ENCODE measurements at places on chromosomes 1 and 21.

DNA sequence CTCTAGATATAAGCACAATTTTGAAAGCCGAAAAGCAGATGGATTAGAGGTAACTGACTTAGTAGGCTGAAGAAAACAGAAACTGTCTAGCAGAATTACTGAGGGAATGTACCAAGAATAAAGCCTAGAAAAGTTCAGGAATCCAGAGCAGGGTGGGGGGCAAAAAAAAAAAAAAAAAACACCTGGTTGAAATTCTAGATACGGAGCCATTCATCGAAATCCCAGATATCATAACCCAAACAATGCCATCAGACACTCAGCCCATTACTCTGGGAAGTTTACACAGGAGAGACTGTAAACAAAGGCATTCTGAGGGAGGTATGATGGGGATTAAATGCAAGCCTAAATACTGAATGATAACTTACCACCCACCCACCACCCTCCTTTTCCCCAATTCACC lies 45.6 kb downstream of the ENAH start:
- H3K36me3 ChIP-seq = peaks cover 1% of the 10 kb centered on the region
- H3K4me3 ChIP-seq = no peak overlapping the region
- no peaks in the 10 kb centered on the region for H3K27me3 ChIP-seq
- H3K27ac ChIP-seq = no peak overlapping the region
- H3K4me1 ChIP-seq = peaks cover 2% of the 10 kb centered on the region

GRCh38 chr1:11474826-11475225 lies 4.1 kb upstream of the DISP3 start:
- no peaks in the 10 kb centered on the region for H3K4me1 ChIP-seq
- peaks cover 8% of the 10 kb centered on the region for H3K27me3 ChIP-seq
- H3K27ac ChIP-seq = no peak overlapping the region
- no peaks in the 10 kb centered on the region for H3K36me3 ChIP-seq
- H3K4me3 ChIP-seq = no peak overlapping the region

DNA sequence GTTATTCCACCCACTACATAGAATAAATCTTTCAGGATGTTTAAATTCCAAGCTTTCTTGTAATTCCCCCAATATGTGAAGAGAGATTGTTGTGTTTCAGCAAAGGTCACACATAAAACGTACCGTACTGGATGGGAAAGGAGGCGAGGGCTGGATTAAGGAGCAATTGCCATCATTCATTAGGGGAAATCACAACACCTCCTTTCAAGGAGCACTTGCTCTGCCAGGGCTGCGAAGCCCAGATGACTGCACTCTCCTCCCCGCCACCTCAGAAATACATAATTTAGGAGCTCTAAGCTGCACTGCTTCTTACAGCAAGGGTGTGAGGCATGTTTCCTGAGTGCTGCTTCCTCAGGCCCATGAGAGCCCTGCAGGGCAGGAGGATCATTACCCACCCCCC lies 29.6 kb downstream of the MATN1 start:
- no peak for DNase-seq
- peaks cover 11% of the 10 kb centered on the region for H3K4me1 ChIP-seq
- no peaks in the 10 kb centered on the region for H3K36me3 ChIP-seq
- no peak overlapping the region for H3K4me3 ChIP-seq

DNA sequence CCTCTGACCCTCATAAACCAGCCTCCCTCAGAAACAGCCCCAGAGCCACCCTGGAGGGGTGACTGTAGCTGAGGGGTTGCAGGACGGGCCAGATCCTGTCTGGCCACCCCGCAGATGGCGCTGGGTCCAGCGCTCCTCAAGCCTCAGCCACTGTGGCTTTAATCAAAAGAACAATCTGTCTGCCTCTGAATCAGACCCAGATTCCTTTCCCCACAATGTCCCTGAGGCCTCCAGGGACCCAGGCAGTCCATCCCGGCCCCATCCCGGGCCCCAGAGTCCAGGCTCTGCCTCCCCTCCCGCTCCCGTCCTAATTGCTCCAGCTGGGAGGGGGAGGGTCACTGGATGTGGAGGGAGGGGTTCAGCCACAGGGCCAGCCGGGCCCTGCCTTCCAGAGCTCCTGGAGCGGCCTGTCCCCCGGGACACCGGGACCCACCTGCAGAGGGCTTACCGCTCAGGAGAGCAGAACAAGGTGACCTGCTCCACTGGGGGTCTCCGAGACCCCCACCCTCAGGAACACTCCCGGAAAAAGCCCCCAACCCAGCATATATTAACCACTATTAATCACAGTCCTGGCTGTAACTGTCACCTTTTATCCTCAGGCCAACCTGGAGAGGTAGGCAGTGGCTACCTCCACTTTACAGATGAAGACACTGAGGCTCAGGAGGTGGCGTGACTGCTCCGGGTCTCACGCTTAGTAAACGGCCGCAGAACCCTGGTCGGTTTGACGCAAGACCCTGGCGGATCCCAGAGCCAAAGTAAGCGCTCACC lies 836 bp upstream of the FBLIM1 start:
- peak; percentile 70 for DNase-seq
- H3K27me3 ChIP-seq = no peaks in the 10 kb centered on the region
- peaks cover 10% of the 10 kb centered on the region for H3K36me3 ChIP-seq

DNA sequence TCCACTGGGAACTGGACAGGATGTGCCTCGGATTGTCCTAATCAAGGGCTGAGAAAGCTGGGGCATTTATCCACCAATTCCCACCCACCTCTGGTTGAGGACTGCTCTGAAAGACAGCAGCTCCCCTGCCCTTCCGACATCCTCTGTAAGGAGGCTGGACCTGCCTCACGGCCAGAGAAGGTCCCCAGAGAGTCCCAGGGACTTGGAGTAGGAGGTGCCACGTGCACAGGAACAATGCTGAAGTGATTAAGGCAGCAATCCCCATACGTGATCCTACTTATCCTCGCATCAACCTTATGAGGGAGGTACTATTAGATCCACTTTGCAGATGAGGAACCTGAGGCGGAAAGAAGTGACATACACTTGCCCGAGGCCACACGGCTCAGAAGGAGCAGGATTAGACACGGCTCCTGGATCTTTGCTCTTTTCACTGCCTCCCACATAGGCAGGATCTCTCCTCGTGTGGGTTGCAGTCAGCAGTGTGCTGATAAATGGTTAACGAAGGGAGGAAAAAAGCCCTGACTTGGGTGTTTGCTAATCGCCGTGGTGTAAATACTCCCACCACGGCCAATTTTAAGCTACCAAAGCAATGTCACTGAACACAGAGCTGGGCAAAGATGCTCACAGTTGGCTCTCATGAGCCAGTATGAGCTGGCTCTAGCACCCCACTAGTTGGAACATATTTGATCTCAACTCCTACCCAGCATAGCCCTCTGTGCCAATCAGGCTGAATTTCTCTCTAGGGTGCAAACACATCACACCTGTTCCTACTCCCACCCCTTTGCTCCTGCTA lies 18.6 kb upstream of the LDLRAP1 start:
- H3K4me1 ChIP-seq = peaks cover under 1% of the 10 kb centered on the region
- no peak for DNase-seq
- no peaks in the 10 kb centered on the region for H3K27me3 ChIP-seq
